IgD-negative memory B cell (primary cell): ENCODE measurements at places on chromosomes 11 and 22. TPM values are rescaled to one million over a fixed set of nuclear protein-coding genes. Genes with fewer than 3 reads are reported as not detected.

The SESN3 gene
- 2.9 TPM for polyA plus RNA-seq

The OR52A1 gene
- polyA plus RNA-seq, result not detected

The TMEM135 gene
- 8.9 TPM for polyA plus RNA-seq

The GAS2 gene
- 3.4 TPM for polyA plus RNA-seq

The OR51E2 gene
- polyA plus RNA-seq, result not detected

The TCIRG1 gene
- 46.0 TPM for polyA plus RNA-seq

The MPEG1 gene
- polyA plus RNA-seq, result 51.8 TPM

The C1QTNF5 gene
- not detected for polyA plus RNA-seq

The SHANK3 gene
- polyA plus RNA-seq, result not detected

The RANBP1 gene
- 110 TPM for polyA plus RNA-seq

The MLC1 gene
- polyA plus RNA-seq, result 0.08 TPM

The JHY gene
- 4.3 TPM for polyA plus RNA-seq

The GRIA4 gene
- polyA plus RNA-seq, result not detected

The C2CD3 gene
- 7.5 TPM for polyA plus RNA-seq

The POU2AF1 gene
- 194 TPM for polyA plus RNA-seq

The PYGM gene
- polyA plus RNA-seq, result 2.0 TPM

The OR10D3 gene
- polyA plus RNA-seq, result not detected

The PARVG gene
- polyA plus RNA-seq, result 120 TPM

The OR4C16 gene
- not detected for polyA plus RNA-seq

The MS4A14 gene
- 1.1 TPM for polyA plus RNA-seq

The OPCML gene
- polyA plus RNA-seq, result not detected

The TMEM132A gene
- 0.26 TPM for polyA plus RNA-seq

The MS4A3 gene
- polyA plus RNA-seq, result not detected

The GAS2L1 gene
- 0.46 TPM for polyA plus RNA-seq

The SLC25A45 gene
- polyA plus RNA-seq, result 17.8 TPM

The ZDHHC13 gene
- polyA plus RNA-seq, result 8.2 TPM

The MMP12 gene
- not detected for polyA plus RNA-seq

The SERPINH1 gene
- 1.8 TPM for polyA plus RNA-seq

The RRP8 gene
- polyA plus RNA-seq, result 26.6 TPM

The CST6 gene
- not detected for polyA plus RNA-seq

The ROBO4 gene
- not detected for polyA plus RNA-seq

The ISX gene
- polyA plus RNA-seq, result not detected

The KRTAP5-2 gene
- not detected for polyA plus RNA-seq

The GVQW3 gene
- 2.1 TPM for polyA plus RNA-seq

The OR8G5 gene
- polyA plus RNA-seq, result not detected

The SCGB2A2 gene
- not detected for polyA plus RNA-seq

The CABP2 gene
- not detected for polyA plus RNA-seq

The SCUBE1 gene
- polyA plus RNA-seq, result not detected

The DPP3 gene
- polyA plus RNA-seq, result 24.5 TPM

The CCDC87 gene
- not detected for polyA plus RNA-seq

The MUC2 gene
- polyA plus RNA-seq, result not detected

The ANO5 gene
- not detected for polyA plus RNA-seq
